ENCODE measurements at places on chromosomes 1 and 21.

GRCh38 chr1:184218458-184219075, 167.0 kb downstream of the TSEN15 start:
- DNase-seq = no peak

DNA sequence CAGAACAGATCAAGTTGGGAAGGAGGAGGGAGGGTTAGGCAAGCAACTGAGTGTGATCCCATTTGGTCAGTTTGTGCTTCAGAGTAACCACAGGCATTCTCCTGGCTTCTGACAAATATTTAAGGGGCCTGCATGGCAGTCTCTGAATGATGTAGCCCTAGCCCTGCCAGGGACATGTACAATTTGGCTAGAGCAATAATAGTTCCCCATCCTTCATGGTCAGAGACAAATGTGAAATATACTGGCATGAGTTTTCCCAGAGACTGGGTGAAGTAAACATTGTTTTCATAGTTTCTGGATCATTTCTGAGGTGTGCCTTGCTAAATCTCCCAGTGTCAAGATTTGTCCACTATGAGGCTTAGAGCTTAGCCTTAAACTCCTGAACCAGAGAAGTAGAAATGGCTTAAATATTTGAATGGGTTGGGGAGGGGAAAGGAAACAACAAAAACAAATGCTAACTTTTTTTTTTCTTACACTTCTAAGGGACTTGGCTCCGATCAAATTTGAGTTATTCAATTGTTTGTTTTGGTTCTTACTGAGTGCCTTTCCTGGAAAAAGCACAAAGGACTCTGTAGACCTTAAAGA, 42.0 kb upstream of the UBE2U start:
- DNase-seq = no peak

DNA sequence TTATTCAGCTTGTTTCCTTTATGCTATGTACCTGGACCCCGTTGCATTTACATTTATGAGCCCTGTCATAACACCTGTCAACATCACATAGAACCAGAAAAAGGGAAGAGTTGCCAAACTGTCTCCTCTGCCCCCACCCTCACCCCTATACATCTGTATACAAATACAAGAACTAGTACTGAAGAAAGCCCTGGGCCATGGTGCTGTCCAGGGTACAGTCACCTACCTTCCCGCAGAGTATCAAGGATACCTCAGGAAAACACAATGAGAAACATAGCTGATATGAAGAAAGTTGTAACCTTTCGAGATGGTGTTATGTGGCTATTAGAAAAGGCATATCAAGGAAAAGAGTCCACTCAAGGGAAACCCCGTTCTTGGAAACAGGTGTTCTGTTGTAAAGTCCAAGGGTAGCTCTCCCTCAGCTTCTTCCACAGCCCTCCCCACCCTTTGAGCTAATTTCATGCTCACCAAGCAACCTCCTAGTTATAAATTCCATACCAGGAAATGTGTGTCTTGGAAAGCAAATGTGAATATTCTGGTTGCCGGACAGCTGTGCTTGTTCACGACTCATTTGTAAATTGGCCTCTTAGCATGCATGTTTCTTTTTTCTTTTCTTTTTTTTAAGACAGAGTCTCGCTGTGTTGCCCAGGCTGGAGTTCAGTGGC, 16.7 kb upstream of the AVPR1B start:
- DNase-seq = no peak

DNA sequence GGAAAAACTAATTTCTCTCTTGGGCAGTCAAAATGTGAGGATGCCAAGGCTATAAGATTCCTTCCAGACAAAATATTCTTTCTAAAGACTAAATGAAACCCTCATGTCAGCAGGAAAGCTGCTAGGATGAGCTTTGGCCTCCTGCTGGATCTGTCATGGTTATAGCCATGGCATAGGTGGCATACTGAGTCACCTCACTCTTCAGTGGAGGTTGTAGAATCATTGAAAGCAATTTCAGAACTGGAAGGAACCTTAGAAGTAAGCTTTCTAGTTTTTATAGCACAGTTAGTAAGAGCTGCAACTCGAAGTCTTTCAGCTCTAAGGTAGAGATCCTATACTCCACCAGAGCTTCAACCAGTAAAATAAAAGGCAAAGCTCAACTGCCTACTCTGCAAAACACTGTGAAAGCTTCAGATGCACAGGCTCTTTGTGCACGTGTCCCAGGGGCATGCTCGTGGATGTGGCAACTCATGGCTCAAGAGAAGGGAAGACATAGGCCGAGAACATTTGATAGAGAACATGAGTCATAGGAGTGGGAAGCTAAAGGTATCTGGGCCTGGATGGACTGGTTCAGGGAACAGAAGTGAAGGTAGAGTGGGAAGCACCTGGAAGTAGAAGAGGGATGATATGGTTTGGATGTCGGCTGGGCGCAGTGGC, 5.8 kb downstream of the AVPR1B start:
- DNase-seq = no peak

GRCh38 chr1:203128716-203129500, 1.4 kb downstream of the ADORA1 start:
- DNase-seq = no peak

DNA sequence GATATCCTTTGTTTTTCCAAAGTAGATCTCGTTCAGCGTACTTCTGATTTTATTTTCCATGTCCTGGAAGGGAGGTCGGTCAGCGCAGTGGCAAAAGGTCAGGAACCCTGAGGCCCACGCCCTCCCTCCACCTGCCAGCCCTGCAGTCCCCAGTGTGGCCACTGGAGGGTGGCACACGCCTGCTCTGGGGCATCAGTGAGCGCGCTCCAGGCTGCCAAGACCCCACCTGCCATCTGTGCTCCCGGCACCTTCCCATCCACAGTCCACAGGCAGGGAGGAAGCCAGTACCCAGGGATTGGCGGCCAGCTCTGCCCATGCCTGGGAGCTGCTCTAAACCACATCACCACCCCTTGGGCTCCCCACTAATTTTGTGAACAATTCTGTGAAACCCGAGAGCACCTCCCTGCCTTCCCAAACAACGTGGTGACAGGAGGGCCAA, 32.3 kb downstream of the SLC66A1 start:
- DNase-seq = peak; percentile 30

DNA sequence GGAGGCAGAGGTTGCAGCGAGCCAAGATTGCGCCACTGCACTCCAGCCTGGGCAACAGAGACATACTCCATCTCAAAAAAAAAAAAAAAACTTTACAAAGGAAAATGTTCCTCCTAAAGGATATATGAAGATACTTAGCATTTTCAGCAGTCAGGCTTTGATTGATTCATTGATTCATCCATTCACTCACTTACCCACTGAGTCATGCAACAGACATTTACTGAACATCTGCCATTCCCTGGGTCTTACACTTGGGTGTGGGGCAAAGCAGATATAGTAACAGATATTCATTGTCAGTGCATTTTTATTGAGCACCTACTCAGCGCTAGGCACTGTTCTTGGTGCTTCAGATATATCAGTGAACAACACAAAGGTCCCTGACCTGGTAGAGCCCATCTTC, 5.6 kb upstream of the LACTBL1 start:
- no peak for DNase-seq

GRCh38 chr1:85464497-85465098, 361 bp downstream of the DDAH1 start:
- DNase-seq = no peak

- DNase-seq = no peak
These were observed 178.3 kb upstream of the PALMD start for GRCh38 chr1:99467645-99468044.

GRCh38 chr1:182235604-182235951, 156.0 kb downstream of the GLUL start:
- DNase-seq = no peak

DNA sequence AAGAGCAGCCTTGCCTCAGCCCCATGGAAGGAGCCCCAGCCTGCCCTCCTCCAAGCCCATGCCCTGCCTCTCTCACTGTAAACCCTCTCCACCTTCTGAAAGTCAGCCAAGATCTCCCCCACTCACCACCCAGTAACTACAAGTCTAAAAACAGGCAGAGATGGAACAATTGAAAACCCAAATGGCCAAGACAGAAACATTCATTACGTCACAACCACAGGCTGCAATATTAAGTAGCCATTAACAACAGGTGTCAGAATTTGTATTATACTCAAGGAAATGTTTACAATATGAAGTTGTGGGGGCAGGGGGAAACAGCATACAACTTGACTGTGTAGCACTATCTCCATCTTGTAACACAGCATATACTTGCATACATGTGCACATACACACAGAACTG, 2.4 kb downstream of the IRF6 start:
- DNase-seq = no peak

GRCh38 chr1:178926046-178926445, 55.2 kb upstream of the ANGPTL1 start:
- no peak for DNase-seq

DNA sequence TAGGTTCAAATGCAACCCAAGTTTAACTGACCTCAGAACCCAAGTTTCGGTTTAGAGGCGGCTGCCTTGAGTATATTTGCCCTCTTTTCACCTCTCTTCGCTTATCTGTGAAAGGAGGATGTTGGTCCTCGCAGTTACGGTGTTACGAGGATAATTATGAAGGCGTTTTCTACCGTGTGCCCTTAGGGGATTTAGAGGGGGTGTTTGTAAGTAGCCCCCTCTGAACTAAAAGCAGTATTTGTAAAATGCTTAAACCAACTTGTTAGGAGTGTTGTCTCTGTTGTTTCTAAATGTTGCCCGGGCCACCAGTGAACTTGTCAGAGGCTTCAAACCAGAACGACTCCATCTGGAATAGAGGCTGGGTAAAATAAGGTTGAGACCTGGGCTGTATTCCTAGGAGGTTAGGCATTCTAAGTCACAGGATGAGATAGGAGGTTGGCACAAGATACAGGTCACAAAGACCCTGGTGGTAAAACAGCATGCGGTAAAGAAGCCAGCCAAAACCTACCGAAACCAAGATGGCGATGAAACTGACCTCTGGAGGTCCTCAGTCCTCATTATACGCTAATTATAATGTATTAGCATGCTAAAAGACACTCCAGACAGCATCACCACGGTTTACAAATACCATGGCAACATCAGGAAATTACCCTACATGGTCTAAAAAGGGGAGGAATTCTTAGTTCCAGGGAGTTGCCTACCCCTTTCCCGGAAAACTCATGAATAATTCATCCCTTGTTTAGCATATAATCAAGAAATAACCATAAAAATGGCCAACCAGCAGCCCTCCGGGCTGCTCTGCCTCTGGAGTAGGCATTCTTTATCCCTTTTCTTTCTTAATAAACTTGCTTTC, 1.0 kb upstream of the PSRC1 start:
- no peak for DNase-seq

DNA sequence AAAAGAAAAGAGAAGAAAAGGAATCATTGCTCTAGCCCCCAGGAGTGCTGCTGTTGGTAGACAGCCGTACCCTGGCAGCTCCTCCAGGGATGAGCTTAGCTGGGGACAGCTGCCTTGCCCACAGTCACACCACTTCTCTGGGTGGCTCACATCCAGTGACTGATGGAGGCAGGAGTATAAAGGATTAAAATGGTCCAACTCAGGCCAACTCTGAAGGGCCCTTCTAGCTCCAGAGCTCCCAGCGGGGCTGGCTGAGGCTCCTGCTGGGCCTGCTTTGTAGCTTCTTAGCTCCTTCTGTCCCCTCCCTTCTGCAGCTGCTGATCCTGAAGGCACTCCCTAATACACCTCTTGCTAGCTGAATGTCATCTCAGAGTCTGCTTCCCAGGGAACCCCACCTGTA, 4.4 kb downstream of the CITED4 start:
- no peak for DNase-seq

DNA sequence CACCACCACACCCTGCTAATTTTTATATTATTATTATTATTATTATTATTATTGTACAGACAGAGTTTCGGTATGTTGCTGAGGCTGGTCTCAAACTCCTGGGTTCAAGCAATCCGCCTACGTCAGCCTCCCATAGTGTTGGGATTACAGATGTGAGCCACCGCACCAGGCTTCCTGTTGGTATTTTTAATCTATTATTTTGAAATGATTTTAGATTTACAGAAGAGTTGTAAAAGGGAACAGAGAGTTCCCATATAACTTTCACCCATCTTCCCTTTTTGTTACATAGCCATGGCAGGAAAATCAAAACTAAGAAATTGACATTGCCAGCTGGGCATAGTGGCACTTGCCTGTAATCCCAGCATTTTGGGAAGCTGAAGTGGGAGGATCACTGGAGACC, 42.9 kb upstream of the CITED4 start:
- DNase-seq = no peak

GRCh38 chr1:40081871-40082270, 15.2 kb downstream of the PPT1 start:
- DNase-seq = no peak

DNA sequence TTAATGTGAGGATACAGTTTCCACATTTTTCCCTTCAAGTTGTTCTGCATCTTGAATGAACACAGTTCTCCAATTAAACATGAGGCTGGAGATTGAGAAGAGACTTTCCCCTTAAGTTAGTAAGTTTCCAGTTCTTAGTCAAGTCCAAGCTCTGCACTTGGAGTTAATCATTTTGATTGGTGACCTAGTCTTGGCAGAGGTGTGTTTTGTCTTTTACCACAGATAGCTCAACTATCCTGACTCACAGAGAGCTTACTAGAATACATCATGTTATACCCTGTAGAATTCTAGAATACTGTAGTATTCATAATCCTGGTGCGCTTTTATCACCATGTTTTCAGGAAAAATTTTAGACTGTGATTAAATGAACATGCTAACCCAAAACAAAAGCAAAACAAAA, 129.2 kb downstream of the CYYR1 start:
- no peak for DNase-seq

DNA sequence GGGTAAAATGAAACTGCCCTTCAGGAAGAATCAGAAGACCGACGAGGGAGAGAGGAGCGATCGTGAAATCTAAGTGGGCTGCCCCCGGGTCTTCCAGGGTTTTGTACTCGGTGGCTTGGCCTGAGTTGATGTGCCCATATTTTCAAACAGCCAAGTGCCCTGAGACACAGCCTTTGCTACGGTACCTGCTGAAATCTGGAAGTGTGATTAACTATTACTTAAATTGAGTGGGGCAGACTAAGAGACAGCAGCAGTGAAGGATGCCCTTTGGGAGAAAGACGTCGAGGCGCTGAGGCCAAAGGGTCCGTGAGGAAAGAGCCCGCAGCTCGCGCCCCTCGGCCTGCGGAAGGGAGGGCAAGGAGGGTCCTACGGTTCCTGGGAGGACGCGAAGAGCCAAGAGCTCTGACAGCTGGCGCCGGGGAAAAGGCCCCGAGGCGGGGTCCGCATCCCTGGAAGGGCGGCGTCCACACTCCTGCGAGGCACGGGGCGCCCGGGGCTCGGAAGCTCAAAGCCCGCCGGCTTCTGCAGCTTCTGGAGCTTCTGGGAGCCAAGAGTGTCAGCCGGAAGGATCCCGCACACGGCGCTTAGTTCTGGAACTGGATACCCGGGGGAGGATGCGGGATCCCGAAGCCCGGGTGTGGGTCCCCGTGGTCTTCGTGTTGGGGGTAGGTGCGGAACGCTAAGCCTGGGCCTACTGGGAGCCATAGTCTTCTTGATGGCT, 15.4 kb upstream of the RNU1-4 start:
- DNase-seq = no peak

DNA sequence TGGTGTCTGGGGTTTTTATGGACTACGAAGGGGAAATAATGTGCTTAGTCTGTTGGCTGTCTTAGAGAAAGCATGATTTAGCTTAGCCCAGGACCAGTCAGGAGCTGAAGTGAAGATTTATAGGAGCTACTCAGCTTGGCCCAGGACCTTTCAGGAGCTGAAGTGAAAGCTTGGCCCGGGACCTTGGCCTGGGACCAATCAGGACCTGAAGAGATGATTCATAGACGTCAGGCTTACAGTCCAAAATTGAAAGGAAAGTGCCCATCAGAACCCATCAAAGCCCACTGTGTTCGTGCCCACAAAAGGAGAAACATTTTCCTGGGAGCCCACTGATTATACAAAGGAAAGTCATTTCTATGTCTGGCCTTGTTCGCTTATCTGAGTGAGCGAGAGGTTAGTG, 35.6 kb downstream of the MSTO1 start:
- no peak for DNase-seq

Measured in stimulated activated CD8-positive, alpha-beta memory T cell treated with anti-CD3 and anti-CD28 coated beads, Interleukin-7, amount 100 ng/mL, for 24 hours (primary cell).